ENCODE measurements at places on chromosomes 13 and 19.

GRCh38 chr19:10145031-10145430 is 25.3 kb upstream of the EIF3G start:
- no peak for DNase-seq

DNA sequence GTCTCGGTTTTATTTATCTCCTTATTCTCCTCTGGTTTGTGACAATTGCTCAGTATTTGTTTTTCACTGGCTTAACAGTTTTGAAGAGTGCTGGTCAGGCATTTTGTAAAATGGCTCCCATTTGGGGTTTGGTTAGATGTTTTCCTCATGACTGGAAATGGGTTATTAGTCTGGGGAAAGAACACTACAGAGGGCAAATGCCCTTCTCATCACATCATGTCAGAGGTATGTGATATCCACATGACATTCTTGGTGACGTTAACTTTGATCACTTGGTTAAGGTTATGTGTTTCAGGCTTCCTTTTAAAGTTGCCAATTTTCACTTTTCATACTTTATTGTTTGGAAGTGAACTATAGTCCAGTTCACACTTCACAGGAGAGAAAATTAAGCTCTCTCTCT is 74.8 kb upstream of the KLHL1 start:
- no peak for DNase-seq

DNA sequence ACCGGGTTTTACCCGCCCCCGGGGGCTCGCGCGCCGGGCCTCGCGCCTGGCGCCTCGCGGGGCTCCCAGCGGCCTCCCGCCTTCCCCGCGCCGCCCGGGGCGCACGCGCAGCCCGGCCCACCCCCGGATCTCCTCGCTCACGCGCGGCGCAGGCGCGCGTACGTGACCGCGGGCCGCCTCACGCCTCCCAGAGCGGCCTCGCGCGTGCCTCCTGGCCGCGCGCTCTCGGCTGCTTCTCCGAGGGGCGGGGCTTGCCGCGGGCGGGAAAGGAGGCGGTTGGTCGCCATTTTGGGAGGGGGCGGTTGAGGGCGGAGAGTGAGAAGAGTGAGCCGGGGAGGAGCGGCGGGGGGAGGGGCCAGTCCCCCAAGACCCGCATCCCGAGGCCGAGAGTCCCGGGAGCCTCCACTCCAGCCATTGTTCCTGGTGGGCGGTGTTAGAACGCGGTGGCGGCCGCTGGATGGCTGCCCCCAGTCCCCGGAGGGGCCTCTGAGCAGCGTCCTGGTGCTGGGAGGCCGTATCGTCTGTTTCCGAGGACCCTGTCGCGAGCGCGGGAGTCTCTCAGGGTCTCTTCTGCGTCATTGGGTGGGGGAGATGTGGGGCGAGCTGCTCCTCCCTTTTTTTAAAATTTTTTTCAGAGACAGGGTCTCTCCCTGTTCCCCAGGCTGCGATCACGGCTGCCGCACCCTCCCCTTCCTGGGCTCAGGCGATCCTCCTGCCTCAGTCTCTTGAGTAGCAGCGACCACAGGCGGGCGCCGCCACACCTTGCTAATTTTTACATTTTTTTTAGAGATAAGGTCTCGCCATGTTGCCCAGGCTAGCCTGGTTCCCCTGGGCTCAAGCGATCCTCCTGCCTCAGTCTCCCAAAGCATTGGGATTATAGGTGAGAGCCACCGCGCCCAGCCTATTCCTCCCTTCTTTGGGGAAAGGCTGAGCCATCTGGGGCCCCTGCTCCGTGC is at the start of gene ZNF541:
Gene ZNF541, minus strand, starts transcription at position 78 of the 956 bp plus-strand sequence. CDS start 17,292 bp downstream, outside the sequence.
- no peak for DNase-seq

DNA sequence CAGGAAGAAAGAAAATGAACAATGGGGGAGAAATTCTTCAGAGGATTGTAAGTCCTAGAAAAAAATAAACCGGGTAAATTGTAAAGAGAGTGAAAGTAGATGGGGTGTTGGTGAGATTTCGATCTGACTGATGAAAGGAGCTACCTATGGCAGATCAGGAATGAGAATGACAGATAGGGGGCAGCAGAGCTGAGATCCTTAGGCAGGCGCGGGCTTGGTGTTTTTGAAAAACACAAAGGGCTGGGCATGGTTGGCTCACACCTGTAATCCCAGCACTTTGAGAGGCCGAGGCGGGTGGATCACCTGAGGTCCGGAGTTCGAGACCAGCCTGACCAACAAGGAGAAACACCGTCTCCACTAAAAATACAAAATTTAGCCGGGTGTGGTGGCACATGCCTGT is 1468.6 kb upstream of the SLC10A2 start:
- no peak for DNase-seq

DNA sequence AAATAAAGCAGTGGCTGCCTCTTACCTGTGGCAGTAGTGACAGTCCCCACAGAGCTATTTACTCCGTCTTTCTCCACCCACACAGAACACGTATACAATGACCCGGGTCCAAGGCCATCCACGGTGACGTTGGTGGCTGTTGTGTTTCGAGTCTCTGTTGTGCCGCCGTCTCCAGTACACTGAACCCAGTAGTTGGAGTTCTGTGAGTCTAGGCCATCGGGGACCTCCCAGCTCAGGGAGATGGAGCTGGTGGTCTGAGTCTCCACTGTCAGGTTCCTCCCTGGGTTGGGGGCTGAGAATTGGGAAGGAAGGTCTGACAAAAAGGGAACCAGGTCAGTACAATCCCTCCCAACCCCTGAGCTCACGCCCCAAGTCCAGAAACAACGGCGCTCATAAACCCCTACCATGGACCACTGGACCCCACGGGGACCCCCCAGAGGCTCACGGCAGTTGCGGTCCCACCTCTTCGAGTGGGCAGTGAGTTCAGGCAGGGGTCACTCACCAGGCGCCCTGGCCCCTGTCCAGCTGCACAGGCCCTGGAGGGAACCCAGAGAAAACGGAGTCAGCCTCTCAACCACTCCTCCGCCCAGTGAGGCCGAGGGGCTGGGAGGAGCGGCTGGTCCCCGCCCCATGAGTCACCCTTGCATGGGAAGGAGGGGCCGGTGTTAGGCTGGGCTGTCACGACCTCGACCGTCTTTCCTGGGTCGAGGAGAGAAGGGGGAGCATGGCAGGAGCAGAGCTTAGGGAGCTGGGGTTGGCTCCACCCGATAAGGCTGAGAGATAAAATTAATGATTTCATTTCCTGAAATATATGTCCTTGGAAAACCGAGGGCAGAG is 2.4 kb downstream of the PTPRH start:
- DNase-seq, result peak; percentile 22

DNA sequence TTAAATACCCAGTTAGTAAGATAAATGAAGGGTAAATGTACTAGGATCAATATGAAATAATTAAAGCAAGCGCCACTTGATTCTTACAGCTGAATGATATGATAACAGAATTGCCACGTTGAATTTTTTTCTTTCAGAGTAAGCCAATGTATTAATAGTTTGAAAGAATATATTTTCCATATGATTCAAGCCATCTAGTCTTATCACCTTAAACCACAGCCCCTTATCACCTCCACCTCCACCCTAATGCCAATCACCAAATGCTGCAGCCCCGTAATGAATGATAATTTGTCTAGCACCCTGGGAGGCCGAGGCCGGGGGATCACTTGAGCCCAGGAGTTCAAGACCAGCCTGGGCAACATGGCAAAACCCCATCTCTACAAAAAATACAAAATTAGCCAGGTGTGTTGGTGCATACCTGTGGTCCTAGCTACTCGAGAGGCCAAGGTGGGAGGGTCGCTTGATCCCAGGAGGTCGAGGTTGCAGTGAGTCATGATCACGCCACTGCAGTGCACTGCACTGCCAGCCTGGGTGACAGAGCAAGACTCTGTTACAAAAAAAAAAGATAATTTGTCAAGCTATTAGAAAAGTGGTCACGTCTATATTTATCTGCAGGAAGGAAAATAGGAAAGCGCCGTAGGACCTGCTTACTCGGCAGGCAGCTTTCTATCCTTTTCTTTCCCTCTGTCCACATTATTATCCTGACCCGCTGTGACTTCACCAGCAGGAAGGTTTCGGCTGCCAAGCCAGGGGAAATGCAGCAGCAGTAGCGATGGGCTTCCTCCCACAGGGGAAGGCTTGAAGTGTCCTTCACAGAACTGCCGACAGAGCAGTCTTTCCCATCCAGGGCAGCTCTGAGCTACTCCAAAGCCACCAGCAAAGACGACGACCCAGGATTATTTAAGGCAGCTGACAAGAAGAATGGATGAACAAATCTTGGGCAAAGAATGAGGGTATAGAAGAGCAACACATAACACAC is 19.7 kb upstream of the CLN5 start:
- DNase-seq, result no peak

DNA sequence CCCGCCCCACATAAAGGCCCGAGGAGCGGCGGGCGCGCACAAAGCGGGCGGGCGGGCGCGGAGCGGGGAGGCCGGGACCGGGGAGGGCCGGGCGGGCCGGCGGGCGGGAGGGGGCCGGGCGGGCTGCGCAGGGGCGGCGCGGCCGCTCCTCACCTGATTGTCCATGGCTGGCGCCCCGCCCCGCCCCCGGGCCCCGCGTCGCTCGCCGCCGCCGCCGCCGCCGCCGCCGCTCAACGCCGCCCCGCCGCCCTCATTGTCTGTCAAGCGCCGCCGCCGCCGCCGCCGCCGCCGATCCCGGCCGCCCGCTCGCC is 200 bp downstream of the MLLT1 start:
- DNase-seq, result no peak

DNA sequence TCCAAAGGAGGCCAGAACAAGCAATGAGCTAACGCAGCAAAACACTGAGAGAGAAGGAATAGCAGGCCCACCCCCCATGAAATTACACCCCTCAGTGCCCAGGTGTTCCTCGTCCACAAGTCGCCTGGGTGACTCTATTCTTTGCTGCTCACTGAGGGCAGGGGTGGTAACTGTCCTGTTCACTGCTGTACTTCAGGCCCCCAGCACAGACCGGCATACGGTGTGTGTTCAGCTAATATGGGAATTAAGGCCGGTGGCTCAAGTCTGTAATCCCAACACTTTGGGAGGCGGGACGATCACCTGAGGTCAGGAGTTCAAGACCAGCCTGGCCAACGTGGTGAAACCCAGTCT is 31.9 kb downstream of the DHRS12 start:
- no peak for DNase-seq

- DNase-seq, result no peak
These were observed 9.6 kb upstream of the GARRE1 start for GRCh38 chr19:34244611-34245299.

GRCh38 chr19:33214596-33214995 is 11.1 kb downstream of the SLC7A10 start:
- no peak for DNase-seq

GRCh38 chr13:45242070-45242469 is 41.2 kb upstream of the KCTD4 start:
- no peak for DNase-seq

- DNase-seq, result no peak
These were observed 3.0 kb downstream of the IRF2BP1 start for GRCh38 chr19:45882652-45883585.

DNA sequence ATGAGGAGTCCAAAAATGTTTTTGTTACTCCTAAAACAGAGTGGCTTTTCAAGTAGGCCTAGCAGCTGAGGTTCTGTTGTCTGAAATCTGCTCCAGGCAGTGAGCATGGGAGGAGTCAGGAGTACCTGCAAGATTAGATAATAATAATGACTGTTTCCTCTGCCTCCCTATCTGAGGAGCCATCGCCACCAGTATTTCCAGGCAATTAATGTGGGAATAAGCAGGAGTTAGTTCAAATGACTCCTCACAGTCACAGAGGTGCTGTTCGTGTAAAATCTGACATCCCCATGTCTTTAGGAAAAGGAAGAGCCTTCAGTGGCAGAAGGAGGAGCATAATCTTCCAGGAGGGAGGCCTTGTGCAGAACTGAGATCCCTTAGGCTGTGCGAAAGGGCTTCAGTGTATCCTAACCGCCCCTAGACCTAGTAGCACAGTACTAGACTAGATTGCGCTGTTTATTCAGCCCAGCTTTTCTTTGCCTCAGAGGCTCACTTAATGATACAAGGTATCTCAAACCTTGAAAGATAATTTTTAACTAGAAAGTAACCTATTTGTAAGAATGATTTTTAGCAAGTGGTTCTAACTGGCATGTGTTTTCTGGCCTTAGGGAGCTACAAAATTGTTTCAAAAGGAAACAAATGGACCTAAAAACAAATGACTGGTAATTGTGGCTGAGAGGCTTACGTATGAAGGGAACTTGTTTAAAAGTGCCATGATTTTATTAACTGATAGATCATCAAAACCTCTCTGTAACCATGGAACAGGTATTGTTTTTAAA is 49.0 kb downstream of the FREM2 start:
- no peak for DNase-seq

DNA sequence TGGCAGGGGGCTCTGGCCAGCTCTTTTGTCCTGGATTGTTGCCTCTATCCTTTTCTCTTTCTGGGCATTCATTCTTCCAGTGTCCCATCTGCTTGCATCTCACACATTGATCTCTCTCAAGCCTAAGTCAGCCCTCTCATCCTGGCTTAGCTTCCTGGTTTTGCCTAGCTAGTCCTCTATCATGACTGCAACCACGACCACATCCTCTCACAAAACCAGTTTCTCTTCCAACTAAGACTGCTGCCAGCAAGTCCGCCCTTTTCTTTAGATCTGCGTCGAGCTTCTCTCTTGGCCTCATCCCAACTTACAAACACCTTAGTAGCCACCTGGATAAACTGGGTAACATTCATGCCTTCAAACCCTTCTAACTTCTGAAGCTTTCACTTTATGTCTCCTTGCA is 212.2 kb upstream of the HTR2A start:
- no peak for DNase-seq

GRCh38 chr13:109776575-109776974 is 9.8 kb downstream of the IRS2 start:
- DNase-seq, result no peak

GRCh38 chr13:30334663-30335386 is 27.5 kb upstream of the KATNAL1 start:
- no peak for DNase-seq

- DNase-seq, result no peak
These were observed 374.6 kb downstream of the DACH1 start for GRCh38 chr13:71492346-71492871.

DNA sequence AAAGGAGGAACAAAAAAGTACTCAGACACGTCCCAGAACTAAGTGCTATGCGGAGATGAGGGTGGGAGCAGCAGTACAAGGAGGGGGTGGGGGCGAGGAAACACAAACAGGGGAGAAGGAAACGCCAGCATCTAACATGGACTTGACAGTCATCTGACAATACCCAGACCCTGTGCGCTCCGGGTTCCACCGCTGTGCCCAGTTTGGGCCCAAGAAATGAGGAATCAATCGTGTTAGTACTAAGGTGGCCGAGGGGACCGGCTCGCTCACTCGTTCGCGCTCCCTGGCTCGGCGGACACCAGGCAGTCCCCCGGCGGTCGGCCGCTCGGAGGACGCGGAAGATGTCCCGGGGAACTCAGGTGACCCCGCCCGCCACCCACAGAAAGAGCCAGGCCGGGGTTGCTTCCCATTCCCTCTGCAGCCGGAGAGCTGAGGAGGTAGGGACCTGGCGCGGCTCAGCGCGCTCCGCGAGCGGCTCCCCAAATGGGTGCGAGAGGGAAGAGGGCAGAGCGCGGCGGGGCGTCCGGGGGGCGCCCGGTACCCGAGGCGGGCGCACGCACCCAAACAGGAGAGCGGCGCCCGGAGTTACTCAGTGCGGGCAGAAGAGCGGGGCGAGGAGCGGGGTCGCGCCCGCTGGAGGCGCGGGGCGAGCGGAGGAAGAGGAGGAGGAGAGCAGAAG is 616 bp downstream of the TSHZ3 start:
- DNase-seq, result no peak

GRCh38 chr13:41603917-41604316 is 146.6 kb downstream of the RGCC start:
- no peak for DNase-seq
